ENCODE measurements at places on chromosomes 6 and 20.

GRCh38 chr20:22400440-22400839, 183.9 kb downstream of the FOXA2 start:
- DNase-seq, result no peak

DNA sequence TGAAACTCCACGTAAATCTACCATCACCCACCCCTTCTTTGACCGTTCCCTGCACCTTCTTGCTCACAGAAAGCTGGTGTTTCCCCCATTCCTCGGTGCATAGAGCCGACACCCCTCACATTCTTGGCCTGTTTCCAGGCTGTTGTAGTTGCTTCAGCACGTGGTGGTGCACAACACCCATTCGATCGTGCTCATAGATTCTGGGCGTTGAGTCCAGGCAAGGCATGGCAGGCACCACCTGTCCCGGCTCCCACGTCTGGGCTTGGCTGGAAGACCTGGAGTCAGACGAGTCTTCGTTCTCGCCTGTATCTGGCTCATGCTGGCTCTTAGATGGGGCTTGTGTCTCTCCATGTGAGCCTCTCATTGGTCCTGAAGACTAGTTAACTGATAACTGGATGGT, 100.6 kb downstream of the FAM120B start:
- DNase-seq, result no peak

DNA sequence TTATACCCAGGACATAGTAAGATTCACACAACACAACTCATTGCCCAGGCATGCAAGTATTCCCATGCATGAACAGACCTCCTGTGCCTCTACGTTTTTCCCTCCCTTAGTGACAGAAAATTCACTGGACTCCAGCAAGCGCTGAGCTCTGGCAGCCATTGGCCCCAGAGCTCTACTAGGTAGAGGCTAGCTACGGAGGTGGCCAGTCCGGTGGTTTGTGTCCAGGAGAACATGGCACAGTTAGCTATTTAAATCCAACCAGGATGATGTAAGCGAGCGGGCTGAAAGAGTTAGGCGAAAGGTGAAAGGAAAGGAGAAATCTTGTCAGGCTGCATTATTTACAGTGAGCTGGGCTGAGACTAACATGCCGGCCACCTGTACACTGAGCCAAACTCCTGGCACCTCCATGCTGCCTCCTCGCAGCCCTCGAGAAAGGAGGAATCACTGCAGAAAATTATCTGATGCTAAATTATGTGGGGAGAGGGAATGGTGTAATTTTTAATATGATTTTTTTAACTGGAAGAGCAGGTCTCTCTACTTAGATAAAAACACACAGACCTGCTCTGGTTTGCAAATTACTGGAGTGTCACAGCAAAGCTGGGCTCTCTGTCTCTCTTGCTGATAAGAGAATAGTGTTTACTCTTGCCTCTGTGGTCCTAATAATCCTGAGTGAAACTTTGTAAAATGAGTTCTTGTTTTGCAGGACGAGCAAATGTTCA, 50.1 kb upstream of the ARMC2 start:
- DNase-seq, result no peak

DNA sequence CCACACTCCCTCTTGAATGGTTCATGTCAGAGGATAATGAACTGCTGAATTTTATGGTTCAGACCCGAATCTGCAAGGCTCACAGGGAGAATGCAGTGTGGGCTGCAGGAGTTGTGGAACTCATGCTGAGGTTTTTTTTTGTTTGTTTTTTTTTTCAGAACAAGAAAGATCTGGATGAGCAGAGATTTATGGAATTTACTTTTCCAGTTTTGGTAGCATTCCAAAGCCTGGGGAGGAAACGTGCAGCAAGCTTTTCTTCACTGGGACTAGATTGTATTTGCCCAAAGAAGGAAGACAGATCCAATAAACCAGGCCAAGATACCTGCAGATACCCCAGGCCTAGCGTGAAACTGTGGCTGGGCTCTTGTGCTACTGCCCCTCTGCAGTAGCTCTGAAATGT, 223.9 kb upstream of the TAB2 start:
- no peak for DNase-seq

DNA sequence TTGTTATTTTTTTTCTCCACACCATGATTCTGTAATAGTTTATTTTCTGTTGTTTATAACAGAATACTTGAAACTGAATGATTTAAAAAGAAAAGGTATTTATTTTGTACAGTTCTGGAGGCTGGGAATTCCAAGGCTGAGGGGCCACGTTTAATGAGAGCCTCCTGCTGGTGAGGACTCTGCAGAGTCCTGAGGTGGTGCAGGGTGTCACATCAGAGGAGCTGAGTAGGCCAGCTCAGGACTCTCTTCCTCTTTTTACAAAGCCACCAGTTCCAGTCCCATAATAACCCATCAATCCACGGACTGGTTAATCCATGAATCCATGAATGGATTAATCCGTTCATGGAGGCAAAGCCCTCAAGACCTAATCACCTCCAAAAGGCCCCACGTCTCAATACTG, 71.6 kb downstream of the TFAP2A start:
- no peak for DNase-seq

DNA sequence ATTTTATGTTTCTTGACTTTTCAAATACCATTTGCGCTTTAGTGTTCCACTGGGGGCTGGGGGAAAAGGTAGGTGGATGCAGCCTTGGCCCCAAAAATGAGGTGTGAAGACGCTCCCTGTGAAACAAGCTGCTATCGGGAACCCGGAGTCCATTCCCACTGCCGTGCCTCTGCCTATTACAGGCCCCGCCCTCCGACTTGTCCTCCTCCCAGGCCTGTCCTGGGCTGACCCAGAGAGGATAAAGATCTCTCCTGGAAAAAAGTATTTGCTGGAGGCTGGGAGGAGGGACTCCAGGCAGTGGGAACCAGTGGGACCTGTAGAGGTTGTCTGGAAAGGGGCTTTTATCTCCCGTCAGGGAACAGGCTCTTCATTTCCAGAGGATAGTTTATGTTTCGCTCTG, 215.0 kb downstream of the SLC24A3 start:
- no peak for DNase-seq

DNA sequence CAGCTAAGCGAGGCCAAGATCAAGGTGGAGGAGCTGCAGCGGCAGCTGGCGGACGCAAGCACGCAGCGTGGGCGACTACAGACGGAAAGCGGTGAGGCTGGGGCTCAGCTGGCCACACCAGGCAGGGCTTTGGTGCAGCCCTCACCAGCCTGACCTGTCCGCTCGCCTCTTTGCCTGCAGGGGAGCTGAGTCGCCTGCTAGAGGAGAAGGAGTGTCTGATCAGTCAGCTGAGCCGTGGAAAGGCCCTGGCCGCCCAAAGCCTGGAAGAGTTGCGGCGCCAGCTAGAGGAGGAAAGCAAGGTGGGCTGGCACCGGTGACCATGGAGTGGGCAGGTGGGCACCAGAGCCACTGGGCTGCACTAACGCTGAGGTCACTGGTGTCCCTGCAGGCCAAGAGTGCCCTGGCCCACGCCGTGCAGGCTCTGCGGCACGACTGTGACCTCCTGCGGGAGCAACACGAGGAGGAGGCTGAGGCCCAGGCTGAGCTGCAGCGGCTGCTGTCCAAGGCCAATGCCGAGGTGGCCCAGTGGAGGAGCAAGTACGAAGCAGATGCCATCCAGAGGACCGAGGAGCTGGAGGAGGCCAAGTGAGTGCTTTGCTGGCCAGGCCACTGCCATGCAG, 42.8 kb downstream of the MYH7B start:
- DNase-seq, result no peak

DNA sequence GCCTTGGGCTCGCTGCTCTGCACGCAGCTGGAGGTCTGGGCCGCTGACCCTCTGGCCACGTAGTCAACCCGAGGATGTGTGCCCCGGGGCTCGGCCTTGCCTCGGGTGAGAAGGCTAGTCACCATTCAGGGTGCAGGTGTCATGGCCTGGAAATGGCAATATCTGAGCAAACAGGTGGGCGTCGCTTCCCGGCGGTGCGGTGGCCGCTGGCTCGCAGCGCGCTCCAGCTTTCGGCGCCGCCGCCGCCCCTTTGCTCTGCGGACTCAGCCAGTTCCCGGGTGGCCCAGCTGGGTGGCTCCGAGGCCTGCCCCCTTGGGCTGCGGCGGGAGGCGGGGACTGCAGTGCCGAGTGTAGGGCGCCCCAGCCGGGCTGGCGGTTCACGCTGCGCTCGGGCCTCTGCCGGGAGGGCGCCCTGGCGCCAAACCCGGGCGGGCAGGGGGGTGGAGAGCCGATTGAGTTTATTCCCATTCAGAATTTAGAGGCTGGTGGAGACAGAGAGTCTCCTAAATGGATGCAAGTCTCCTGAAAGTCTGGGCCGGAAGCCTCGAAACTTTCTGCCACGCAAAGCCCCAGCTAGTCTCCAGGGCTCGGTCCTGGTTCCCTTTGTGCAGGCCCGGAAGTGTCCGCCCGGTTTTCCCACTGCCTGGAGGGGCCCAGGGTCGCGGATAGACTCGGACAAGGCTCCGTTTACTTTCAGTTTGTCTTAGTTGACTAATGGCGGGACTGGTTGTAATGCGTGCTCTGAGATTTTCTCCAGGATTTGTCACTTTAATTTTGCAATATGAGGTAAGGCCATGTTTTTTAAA, 11.3 kb upstream of the TFAP2A start:
- no peak for DNase-seq

GRCh38 chr6:33639559-33639958, 18.4 kb downstream of the ITPR3 start:
- no peak for DNase-seq

DNA sequence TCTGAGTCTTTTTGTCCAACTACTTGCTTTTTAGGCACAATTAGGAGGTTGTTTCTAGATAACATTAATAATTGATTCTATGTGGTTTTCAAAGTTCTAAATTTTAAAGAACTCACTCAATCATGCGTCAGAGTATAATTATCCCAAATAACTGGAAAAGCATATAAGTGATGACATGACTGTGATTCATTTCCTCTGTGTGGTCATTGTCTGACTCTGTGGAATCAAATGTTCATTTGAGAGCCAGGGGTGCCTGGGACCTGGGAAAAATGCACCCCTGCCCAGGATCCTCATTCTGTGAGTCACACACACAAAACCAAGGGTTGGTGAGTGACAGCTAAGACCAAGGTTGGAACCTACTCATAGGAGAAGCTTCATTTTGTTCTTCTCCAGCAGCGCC, 127.1 kb upstream of the MLIP start:
- no peak for DNase-seq

DNA sequence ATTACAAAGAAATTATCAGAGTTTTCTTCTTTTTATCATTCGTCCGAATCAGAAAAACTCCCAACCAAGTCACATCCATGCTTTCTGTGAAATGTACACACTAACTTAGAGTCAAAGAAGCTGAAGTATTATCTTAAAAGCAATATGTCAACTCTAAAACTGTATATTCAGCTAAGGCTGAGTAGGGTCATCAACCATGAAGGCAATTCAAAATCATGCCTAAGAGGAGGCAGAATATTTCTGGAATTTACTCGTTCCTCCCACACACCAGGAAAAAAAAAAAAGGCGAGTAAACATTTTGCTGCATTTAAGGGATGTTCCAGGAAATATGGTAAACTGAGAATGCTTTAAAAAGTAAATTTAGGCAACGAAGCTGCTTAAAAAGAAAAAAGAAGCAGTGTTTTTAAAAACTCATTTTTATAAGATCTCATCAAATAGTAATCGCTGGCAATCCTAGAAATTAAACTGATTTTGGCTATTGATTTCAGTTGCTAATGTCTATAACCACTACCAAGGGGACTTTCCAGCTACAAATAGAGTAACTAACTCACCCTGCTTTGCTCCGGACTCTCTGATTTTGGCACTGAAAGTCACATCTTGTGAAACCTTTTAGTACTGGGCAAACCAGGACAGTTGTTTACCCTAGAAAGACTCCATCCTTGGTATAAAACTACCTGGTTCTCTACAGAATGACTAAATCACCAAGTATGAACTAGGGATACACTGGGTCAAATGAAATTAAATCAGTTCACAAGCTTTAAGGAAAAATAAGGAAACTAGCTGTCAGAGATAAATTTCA, 82.8 kb downstream of the MBOAT1 start:
- no peak for DNase-seq

- DNase-seq, result no peak
Observed at GRCh38 chr20:19706463-19706862, 51.6 kb upstream of the RIN2 start.

DNA sequence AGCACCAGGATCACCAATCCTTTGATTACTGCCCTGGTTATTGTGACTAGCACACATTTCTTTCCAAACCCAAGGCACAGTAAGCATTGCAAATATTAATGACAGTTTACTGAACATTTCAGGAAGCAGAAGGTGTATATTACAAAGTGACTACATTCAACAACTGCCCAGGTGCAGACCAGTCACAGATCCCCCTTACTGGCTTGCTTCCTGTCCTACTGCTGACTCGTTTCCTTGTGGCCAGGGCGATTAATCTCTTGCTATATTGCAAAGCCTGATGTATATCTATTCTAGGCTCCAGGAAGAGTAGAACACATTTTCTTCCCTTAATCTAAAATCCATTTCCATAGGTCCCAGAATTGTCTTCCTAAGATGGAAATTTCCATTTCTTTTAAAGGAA, 77.2 kb upstream of the EPHA7 start:
- no peak for DNase-seq

DNA sequence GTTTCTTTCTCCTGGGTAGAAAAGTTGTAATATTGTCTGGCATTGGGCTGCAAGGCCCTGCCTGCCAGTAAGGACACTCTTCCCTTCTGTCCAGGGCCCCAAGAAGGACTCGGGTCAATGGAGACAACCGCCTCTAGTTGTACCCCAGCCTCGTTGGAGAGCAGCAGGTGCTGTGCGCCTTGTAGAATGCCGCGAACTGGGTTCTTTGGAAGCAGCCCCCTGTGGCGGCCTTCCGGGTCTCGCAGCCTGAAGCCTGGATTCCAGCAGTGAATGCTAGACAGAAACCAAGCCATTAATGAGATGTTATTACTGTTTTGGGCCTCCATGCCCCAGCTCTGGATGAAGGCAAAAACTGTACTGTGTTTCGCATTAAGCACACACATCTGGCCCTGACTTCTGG, 37.0 kb downstream of the PLCG1 start:
- DNase-seq, result no peak

GRCh38 chr6:157613011-157613522, 210.0 kb upstream of the SNX9 start:
- DNase-seq, result no peak

GRCh38 chr6:4781426-4781825, 5.2 kb downstream of the CDYL start:
- DNase-seq, result no peak

GRCh38 chr6:165987483-165988301, 180.0 kb downstream of the TBXT start:
- DNase-seq, result no peak

DNA sequence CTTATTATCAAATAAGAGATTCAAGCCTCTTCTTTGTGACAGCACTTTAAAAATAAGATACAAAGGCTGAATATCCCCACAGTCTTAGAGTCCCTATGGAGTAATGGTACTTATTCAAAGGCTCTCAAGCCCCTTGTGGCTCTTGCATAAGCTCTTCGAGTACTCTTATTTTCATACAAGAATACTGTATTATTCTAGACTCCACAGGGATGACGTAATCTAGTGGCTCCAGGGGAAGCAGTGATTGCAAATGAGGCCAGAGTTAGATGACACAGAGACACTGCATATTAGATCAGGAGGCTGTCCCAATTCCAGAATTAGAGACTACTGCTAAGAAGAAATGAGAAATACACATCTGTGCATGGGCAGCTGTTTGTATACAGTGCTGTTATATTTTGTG, 1195.9 kb upstream of the MAP3K7 start:
- DNase-seq, result no peak

Data from central memory CD4-positive, alpha-beta T cell (primary cell).